MM.1S (cell line): ENCODE measurements at places on chromosomes 3 and 15.

DNA sequence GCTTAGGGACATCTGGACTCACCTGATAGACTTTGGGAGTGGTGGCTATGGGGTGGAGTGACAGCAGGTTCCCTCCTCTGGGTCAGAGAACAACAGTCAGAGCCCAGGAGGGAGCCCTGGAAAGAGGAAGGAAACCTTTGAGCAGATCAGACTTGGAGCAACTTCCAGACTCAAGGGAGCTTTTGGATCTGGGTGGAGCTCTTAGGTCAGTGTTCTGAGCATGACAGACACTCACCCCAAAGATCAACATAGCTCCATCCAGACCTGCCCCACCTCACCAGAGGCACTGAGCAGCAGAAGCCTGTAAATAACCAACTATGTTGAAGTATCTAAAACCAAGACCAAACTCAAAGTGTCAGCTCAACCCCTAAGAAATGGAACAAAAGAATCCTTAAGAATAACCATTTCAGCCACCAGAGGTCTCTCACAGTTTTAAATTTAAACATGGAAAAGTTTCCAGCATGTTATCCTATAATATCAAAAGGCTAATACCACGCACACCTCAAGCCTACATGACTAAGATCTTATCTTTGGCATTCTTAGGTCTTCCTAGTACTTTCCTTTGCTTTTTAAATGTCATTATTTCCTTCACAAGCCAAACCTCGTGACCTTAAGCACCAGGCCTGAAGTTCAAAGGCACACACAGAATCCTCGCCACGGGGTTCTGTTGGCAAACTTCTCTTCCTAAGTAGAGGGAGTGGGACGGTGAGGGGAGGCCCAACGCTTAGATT, 56.4 kb downstream of the UMPS start:
- no peak for DNase-seq

- no peak for DNase-seq
These were observed 12.0 kb downstream of the DLL4 start for GRCh38 chr15:40941068-40941527.

GRCh38 chr15:75836959-75837334, 6.3 kb upstream of the UBE2Q2 start:
- DNase-seq, result peak; percentile 26

GRCh38 chr15:59247364-59247763, 40.7 kb downstream of the LDHAL6B start:
- peak; percentile 36 for DNase-seq

DNA sequence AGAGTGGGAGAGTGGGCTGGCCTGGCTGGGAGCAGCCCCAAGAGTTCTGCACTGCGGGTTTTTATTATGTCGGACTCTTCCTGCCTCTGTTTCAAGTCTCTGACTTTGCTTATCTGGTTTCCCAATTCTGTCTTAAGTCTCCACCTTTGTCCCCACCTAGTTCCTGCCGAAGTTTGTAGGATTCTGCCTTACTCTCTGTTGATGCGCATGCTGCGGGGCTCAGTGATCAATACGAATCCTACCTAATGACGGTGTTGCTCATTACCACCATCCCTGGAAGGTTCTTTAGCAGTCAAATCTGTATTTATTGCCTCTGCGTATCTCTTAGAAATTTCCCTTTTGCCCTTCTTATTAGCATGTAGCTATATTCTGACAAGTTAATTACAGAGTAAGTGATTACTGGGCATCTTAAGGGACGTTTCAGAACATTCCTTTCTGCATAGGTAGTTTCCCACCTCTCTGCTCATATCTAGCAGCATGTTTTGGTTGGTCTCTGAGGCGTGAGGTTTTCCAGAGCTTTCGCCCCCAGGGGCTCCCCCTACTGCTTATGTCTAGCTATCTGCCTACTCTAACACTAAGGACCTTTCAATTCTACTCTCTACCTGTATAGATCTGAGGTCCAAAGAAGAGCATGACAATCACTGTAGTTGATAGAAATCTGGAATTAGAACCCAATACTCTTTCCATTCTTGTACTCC, 236.0 kb upstream of the EIF1B start:
- DNase-seq, result no peak

DNA sequence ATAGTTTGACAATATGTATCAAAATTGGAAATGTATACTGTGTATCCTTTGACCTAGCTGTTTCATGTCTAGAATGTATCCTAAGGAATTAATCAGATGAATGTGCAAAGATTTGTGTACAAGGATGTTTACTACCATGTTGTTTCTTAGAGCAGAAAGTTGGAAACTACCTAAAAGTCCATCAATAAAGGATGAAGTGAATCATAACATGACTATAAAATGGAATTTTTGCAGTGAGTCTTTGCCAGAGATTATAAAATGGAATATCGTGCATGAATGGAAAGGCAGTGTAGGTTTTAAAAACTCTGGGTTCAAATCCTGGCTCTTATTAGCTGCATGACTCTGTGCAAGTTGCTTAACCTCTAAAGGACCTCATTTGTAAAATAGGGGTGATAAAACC, 14.3 kb downstream of the POGLUT1 start:
- no peak for DNase-seq

DNA sequence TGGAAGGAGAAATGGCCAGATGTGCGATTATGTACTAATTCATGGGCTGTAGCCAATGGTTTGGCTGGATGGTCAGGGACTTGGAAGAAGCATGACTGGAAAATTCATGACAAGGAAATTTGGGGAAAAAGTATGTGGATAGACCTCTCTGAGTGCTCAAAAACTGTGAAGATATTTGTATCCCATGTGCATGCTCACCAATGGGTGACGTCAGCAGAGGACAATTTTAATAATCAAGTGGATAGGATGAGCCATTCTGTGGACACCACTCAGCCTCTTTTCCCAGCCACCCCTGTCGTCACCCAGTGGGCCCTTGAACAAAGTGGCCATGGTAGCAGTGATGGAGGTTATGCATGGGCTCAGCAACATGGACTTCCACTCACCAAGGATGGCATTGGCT, 490.9 kb upstream of the CBLB start:
- DNase-seq, result no peak

- DNase-seq, result no peak
These were observed 74.7 kb downstream of the DNAJB8 start for GRCh38 chr3:128392021-128392420.

DNA sequence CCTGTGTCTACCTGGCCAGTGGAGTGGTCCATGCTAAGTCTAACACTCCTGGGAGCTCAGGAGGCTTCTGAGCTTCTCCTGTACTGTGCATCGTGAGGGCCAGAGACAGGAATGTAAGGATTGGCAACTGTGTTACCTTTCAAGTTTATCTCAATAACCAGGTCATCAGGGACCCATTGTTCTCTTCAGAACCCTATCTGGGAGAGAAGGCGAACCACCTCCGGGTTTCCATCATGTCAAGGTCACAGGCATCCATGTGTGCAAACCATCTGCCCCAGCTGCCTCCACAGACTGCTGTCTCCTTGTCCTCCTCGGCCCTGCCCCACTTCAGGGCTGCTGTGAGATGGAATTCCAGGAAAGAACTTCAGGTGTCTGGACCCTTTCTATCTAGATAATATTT, 5.9 kb downstream of the ANKRD63 start:
- no peak for DNase-seq

DNA sequence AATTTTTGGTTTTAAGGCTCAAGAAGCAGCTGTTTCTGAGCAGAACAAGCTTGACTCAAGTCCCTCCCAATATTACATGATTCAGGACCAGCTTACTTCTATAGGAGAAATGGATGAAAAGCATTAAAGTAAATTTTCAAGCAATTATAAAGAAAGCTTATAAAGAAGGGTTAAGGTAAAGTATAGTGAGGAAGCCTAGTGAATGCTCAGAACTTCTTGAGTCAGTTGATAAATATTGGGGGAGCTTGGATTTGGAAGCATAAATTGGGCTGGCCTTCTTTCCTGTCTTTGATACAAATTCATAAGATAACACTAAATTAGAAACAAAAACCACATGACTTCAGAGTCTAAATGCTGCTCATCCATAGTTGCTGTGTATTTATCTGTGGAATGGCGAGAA, 156.0 kb downstream of the CHL1 start:
- no peak for DNase-seq

DNA sequence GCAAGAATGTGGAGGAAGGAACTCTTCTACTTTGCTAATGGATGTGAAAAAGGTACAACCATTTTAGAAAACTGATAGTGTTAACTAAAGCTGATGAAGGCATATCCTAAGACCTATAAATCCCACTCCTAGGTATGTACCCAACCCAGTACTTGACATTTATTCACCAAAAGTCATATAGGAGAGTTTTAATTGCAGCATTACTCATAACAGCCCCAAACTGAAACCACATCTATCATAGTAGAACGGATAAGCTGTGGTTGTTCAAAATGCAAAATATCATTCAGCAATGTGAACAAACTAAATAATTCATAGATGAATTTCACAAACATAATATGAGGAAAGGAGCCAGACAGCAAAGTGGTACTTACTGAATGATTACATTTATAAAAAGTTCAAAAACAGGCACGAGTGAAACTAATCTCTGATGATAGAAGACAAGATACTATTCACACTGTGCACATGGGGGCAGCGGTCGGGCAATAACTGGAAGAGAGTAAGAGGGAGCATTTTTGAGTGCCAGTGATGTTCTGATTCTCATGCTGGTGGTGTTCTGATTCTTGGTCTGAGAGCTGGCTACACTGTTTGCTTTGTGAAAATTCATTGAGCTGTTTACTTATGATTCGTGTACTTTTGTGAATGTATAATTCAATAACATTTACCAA, 34.3 kb downstream of the GOLIM4 start:
- no peak for DNase-seq

- peak; percentile 63 for DNase-seq
These were observed 625.5 kb downstream of the NAALADL2 start for GRCh38 chr3:175484666-175485065.

GRCh38 chr3:104901396-104901795, 465.3 kb upstream of the ALCAM start:
- no peak for DNase-seq

GRCh38 chr3:108093616-108094015, 2.8 kb upstream of the CD47 start:
- no peak for DNase-seq

DNA sequence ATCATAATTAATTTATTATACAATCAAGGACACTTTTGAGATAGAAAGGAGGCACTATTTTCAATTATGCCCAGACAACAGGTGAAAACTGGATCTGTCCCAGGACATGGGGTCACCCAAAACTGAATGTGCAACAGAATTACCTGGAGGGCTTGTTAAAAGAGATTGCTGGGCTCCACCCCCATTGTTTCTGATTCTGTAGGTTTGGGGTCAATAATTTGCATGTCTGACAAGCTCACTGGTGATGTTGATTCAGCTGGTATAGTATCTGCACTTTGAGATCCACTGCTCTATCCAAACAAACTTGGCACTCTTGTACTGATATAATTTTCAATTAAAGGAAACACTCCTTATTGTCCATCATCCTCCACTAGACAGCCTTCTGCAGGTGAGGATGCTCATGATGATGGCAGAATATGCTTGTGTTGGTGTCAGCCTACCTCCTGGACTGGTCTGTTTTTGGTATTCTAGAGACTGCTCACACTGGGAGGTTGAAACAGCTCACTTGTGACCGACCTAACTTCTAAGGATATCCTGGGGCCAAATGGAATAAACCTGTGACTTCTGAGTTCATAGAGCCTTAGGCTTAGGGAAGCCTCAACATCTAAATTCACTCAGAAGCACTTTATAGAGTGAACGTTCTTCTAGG, 2.2 kb downstream of the P2RY14 start:
- no peak for DNase-seq

- DNase-seq, result no peak
These were observed 126.9 kb upstream of the CNTN4 start for GRCh38 chr3:1971780-1972179.

GRCh38 chr15:81012588-81012987, 11.9 kb downstream of the TLNRD1 start:
- no peak for DNase-seq
